ENCODE measurements at places on chromosomes 2 and 18. TPM values are rescaled to one million over a fixed set of nuclear protein-coding genes. Genes with fewer than 3 reads are reported as not detected.

DNA sequence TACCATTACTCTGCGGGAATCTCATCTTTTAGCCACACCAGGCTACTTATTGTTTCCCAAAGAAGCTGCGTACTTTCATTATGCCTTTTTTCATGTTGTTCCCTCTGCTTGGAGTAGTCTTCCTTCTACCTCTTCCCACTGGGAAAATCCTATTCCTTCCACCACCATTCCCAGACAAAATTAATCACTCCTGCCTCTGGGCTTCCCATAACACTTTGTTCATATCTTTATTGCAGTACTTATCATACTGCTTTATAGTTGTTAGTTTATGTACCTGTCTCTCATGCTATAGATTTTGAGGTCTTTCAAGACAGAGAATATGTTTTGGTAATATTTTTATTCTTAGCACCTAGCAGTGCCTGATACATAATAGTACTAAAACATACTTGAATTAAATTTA lies 16.2 kb downstream of the OTX1 start:
- no peak for DNase-seq
- H3K36me3 ChIP-seq = no peaks in the 10 kb centered on the region
- peaks cover 37% of the 10 kb centered on the region for H3K27me3 ChIP-seq

- H3K27me3 ChIP-seq = peaks cover 6% of the 10 kb centered on the region
- H3K27ac ChIP-seq = no peak overlapping the region
- peaks cover 54% of the 10 kb centered on the region for H3K4me1 ChIP-seq
- no peaks in the 10 kb centered on the region for H3K36me3 ChIP-seq
Observed at GRCh38 chr2:172249986-172250385, 147.3 kb upstream of the DLX2 start.

DNA sequence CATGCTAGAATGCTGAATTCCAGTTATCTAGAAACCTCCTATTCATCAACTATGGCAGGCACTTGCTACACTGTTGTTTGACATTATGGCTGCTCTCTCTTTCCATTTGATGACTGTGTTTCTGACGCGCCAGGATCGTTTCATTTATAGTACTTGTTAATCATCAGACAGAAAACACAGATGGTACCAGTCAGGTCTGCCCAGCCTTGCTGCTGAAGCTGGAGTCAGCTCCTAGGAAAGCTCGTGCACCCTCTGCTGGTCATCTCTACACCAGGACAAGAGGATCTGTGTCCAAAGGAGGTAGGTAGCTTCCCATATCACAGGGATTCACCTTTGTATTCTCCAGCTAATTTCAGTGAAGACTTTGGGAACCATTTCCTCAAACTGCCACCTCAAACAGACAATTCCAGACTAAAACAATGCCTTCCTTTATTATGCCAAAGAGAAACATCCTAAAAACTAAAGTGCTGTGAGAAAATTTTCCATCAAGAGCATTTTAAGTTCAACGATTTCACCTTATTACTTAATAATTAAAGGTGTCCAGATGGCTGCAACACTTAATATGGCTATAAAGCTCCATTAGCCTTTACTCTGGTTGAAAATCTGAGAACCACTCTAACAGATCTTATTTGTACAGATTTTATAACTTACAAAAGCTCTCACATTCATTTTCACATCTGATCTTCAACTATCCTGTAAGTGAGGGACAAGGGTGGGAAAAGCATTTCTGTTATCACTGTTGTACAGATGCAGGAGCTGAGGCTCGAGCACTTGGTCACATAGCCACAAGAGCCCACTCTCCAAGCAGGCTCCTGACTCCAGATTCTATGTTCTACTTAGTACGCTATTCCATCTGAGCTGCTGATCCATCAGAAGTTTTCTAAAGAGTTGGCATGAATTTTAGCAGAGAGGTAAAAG lies 17.5 kb downstream of the METTL8 start:
- peaks cover 15% of the 10 kb centered on the region for H3K4me1 ChIP-seq
- H3K36me3 ChIP-seq = peaks cover 8% of the 10 kb centered on the region
- no peaks in the 10 kb centered on the region for H3K27me3 ChIP-seq
- DNase-seq = peak; percentile 86

GRCh38 chr2:228902176-228902575 lies 368.9 kb downstream of the PID1 start:
- no peak overlapping the region for H3K4me3 ChIP-seq
- no peaks in the 10 kb centered on the region for H3K27me3 ChIP-seq
- H3K36me3 ChIP-seq = no peaks in the 10 kb centered on the region
- no peaks in the 10 kb centered on the region for H3K4me1 ChIP-seq

DNA sequence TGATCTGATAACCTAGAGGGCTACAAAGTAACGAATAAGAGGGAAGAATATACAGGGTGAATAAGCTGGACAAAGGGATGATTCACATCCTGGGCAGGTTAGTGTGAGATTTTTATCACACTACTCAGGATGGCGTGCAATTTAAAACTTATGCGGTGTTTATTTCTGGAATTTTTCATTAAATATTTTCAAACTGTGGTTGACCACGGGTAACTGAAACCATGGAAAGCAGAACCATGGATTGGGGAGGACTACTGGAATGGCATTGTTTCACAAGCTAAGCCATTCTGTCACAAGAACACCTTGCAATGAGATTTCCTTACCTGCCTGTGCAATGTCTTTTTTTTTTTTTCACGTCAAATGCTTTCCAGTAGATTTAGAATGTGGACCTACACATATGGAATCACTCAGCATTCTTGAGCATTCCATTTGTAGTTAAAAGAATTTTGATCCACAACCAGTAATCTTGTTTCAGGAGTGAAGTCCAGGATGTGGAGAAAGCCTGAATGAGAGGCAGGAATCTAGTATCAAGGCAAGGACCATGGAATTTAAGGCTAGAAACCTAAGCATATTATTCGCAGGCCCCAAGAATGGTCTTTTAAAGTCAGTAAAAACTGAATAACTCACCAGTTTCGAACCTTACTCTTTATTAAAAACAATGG lies 8.0 kb upstream of the CDK15 start:
- DNase-seq = no peak
- H3K4me3 ChIP-seq = no peak overlapping the region
- no peak overlapping the region for H3K27ac ChIP-seq
- no peaks in the 10 kb centered on the region for H3K4me1 ChIP-seq

DNA sequence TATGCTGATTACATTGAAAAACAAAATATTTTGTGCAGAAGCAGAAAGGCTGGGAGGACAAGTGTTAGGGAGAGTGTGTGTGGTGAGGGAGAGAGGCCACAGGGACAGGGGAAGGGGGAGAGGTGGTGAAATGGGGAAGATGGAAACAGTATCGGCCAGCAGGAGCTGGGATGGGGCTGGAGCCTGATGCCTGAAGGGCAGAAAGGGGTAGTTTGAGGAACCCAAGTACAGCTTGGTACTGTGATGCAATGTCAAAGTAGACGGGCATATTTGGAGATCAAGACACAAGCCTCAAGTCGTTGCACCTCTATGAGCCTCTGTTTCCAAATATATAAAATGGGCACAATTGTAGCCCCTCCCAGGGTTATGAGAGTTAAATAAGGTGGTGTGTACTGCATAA lies 152.1 kb downstream of the LPIN1 start:
- no peak for DNase-seq
- no peaks in the 10 kb centered on the region for H3K27me3 ChIP-seq
- no peak overlapping the region for H3K4me3 ChIP-seq
- no peaks in the 10 kb centered on the region for H3K4me1 ChIP-seq

DNA sequence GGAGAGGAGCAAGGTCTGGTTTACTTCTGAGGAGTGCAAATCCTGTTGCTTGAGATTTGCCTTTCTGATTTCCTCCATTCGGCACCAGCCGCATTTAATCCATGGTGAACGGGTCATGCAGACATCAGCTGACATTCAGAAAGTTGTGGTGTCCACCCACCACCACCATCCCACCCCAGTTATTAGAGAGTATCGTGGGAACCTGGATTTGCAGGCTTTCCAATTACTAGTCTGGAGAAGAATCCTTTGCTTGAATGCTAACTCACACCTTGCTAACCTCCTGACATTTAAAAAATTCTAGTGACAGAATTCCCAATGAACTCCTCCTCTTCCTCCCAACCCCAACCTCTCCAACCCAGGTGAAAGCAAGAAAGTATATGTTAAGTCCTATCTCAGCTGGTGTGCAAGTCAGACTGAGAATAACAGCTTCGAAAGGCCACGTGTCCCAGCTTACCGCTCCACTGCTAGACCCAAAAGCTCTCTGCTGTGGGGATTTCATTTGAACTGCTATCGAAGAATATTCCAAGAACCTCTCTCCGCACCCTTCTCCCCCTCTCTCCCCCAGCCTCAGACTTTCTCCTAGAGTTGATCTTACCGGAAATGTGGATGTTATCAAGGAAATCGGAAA lies 17.7 kb downstream of the BCL11A start:
- H3K27ac ChIP-seq = no peak overlapping the region
- H3K4me1 ChIP-seq = no peaks in the 10 kb centered on the region
- H3K27me3 ChIP-seq = peaks cover 57% of the 10 kb centered on the region
- no peak for DNase-seq

- no peak overlapping the region for H3K4me3 ChIP-seq
- no peak for DNase-seq
- no peaks in the 10 kb centered on the region for H3K4me1 ChIP-seq
- no peaks in the 10 kb centered on the region for H3K36me3 ChIP-seq
- H3K27ac ChIP-seq = no peak overlapping the region
Observed at GRCh38 chr2:66919286-66919685, 477.8 kb upstream of the ETAA1 start.

GRCh38 chr2:11697103-11697871 lies 27.3 kb upstream of the NTSR2 start:
- no peak overlapping the region for H3K27ac ChIP-seq
- peaks cover 2% of the 10 kb centered on the region for H3K27me3 ChIP-seq
- no peak overlapping the region for H3K4me3 ChIP-seq
- H3K36me3 ChIP-seq = no peaks in the 10 kb centered on the region
- H3K4me1 ChIP-seq = peaks cover 12% of the 10 kb centered on the region
- no peak for DNase-seq

DNA sequence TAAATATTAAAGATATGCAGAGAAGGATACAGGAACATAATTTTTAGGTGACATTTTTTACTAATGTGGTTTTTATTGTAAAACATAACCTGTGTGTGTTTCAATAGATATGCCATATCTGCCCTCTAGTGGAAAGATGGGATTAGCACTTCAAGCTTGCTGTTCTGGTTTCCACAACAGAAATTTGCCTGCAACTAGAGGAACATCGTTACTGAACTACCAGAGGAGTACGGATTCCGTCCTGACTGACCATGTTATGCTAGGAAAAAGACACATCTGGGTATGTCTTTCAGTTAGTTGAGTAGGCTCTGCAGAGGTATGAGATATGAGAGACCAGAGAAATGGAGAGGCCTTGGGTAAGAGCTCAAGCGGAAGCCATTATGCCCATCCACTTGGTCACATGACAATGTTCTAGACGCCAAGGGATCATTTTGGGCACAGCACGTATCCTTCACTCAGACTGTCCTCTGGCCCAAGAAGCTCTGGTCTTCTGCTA lies 104.9 kb downstream of the MBD2 start:
- peaks cover 3% of the 10 kb centered on the region for H3K4me1 ChIP-seq
- peak overlapping the region; percentile 21 for H3K4me3 ChIP-seq
- H3K27ac ChIP-seq = peak overlapping the region; percentile 45
- peak; percentile 49 for DNase-seq

DNA sequence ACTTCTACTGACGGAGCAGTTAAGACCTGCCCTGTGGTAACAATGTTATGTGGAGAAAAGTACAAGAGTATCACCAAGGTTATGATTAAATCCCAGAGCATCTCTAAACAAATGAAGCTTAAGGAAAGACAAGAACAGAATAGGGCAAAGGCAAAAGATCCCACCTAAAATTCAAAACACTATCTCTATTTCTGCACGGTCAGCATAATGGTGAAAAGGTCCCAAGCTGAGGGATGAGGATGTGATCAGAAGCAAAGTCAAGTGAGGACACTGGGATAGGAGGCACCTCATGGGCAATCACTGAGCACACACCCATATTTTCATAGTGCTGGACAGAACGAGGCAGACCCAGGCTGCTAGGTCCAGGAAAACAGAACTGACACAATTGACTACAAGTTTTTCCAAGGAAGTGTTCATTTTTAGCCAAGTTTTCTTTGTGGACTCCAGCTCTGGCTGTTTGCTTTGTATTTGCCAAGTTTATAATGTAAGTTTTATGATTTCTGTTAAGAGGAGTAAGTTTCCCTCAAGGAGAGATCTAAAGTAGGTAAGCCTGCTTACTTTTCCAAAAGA lies 77.8 kb downstream of the NCKAP5 start:
- no peak for DNase-seq
- H3K36me3 ChIP-seq = no peaks in the 10 kb centered on the region
- H3K27me3 ChIP-seq = no peaks in the 10 kb centered on the region
- no peaks in the 10 kb centered on the region for H3K4me1 ChIP-seq
- H3K27ac ChIP-seq = no peak overlapping the region

DNA sequence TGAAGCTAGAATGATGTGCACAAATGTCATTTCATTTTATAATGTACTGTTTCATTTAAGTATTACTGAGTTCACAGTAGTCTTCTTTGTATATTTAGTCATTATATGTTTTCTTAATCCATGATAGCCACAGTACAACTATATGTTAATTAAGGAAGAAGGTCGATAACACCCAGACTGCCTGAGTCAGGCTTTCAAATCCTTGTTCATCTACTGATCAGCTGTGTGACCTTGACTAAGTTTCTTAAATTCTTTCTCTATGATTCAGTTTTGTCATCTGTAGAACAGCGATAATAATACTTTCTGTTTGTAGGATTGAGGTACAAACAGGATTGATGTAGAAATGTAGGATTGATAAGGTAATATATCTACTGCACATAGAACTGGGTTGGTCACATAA lies 5.4 kb downstream of the GCC2 start:
- no peak overlapping the region for H3K4me3 ChIP-seq
- H3K4me1 ChIP-seq = peaks cover 24% of the 10 kb centered on the region
- no peak for DNase-seq
- H3K36me3 ChIP-seq = peaks cover 75% of the 10 kb centered on the region
- H3K27me3 ChIP-seq = no peaks in the 10 kb centered on the region

GRCh38 chr2:74205596-74205995 lies 7.2 kb downstream of the MTHFD2 start:
- H3K4me3 ChIP-seq = peak overlapping the region; percentile 70
- H3K27ac ChIP-seq = peak overlapping the region; percentile 95

GRCh38 chr2:182824056-182824766 lies 42.2 kb downstream of the FRZB start:
- no peak overlapping the region for H3K27ac ChIP-seq
- no peak overlapping the region for H3K4me3 ChIP-seq
- peaks cover 21% of the 10 kb centered on the region for H3K27me3 ChIP-seq
- H3K36me3 ChIP-seq = no peaks in the 10 kb centered on the region
- H3K4me1 ChIP-seq = no peaks in the 10 kb centered on the region

- H3K27me3 ChIP-seq = no peaks in the 10 kb centered on the region
- H3K27ac ChIP-seq = no peak overlapping the region
- peaks cover 18% of the 10 kb centered on the region for H3K36me3 ChIP-seq
Observed at GRCh38 chr2:126653761-126654160, 2.2 kb upstream of the GYPC start.

GRCh38 chr18:73153271-73153670 lies 285.5 kb upstream of the NETO1 start:
- no peaks in the 10 kb centered on the region for H3K4me1 ChIP-seq
- no peaks in the 10 kb centered on the region for H3K36me3 ChIP-seq
- DNase-seq = no peak

The SLC5A6 gene
- total RNA-seq = 41.5 TPM

Measured in activated CD8-positive, alpha-beta T cell treated with anti-CD3 and anti-CD28 coated beads, Interleukin-2, amount 10 ng/mL, durations not matched to agents 7 days and 5 days (primary cell).